Kidney (tissue), 22 donors: ENCODE measurements at places on chromosomes 16 and 17.

GRCh38 chr16:49519008-49519656 lies 145.5 kb downstream of the C16orf78 start:
- no peak for DNase-seq

GRCh38 chr16:29146266-29146665 lies 161.4 kb downstream of the LAT start:
- DNase-seq, result no peak

GRCh38 chr17:61337290-61337689 lies 62.4 kb upstream of the TBX2 start:
- DNase-seq, result peak; percentile 45

DNA sequence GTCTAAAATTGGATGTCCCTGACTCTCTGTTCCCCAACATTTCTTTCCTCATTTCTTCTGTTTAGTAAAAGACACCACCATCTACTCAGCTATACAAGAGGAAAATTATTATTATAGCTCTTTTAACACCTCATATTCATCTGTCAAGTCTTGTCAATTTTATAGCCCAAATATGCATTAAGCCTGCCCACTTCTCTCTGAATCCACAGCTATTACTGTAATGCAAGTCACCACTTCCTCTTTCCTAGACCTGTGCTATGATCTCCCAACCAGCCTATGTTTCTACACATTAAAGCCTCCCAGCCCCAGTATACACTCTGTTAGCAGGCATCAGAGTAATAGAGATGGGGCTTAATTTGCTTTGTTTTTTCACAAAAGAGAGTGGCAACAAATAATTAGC lies 252.9 kb downstream of the GRIN2A start:
- DNase-seq, result no peak

- peak; percentile 81 for DNase-seq
Observed at GRCh38 chr16:85300406-85300968, 188.2 kb upstream of the CIBAR2 start.

DNA sequence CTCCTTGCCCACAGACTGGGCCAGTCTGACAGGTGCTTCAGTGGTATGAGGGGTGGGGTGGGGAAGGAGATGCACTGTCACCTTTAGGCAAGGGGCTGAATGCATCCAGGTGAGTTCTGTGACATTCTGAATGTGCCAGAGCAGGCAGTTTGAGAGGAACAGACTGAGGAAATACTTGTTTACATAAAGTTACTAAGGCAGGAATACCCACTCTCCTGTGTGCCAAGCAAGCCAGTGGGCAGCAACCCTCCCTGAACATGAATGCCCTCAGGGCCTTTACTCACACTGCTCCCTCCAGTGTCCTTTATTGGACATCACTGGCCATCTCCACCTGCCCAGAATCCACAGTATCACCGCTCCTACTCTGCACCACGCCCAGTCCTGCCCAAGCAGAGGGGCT lies 33.1 kb upstream of the ULK2 start:
- DNase-seq, result no peak

DNA sequence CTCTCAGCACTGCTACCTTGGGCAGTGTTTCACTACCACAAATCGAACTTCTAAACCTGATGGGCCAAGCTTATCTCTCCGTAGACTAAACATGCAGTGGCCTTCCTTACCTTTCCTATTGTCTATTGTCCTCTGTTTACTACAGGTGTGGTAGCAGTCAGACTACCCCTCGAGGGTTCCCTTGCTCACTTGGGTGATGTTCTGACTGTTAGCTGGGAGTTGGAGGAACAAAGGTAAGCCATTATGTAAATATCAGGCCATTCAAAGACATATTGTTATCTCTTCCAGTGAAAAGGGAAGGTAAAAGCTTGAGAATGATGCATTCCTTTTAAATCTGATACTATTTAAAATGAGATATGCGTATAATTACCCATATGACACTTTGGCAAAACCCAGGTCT lies 828.3 kb upstream of the EEF2KMT start:
- DNase-seq, result no peak

- peak; percentile 10 for DNase-seq
Observed at GRCh38 chr16:68884401-68884800, 41.1 kb downstream of the TANGO6 start.

DNA sequence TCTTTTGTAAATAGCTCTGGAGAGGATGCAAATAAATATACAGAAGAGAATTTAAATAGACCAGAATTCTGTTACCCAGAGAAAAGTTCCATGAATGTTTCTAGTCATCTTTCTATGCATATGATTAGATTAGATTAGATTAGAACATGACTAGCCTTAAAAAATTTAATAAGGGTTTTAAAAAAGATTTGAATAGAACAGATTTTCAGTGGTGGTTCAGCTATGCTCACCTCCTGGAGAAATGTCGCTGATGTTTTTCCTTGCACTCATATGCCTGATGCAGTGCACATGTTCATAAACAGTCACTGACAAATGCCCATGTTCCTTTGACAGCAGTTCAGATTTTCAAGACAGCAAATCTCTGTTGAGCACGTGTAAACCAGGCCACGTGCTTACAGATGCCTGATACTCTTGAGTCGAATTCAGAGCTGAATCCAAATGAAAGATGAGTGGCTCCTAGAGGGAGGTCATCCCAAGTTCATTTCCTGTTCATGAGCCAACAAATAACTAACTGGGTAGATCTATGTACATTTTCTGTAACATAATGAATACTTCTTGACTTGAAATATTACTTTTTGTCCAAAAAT lies 19.9 kb upstream of the RAB11FIP4 start:
- DNase-seq, result peak; percentile 23

GRCh38 chr17:32124985-32125847 lies 17.1 kb upstream of the RHOT1 start:
- no peak for DNase-seq

- DNase-seq, result peak; percentile 96
Observed at GRCh38 chr17:50638966-50639713, 4.5 kb downstream of the ABCC3 start.

GRCh38 chr16:47008612-47009011 lies 35.1 kb upstream of the DNAJA2 start:
- no peak for DNase-seq

- no peak for DNase-seq
Observed at GRCh38 chr16:27390151-27390550, 11.8 kb upstream of the IL21R start.

DNA sequence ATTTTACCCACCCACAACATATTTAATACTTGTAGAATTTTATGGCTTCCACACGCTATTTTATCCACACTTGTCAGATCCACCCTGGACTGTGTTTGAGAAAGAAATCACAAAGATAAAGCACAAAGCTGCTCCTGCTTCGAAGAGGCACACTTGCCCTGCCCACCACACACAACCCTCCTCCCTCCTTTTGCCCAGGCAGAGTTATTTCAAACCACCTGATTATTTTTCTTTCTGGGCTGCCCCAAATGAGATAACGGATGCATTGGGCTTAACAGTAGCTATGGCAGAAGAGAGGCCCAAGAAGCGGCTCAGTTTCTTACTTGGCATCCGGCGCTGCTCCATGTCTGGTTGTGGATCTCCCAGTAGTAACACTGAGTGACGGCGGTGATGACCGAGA lies 27.2 kb downstream of the PKD1L3 start:
- DNase-seq, result no peak

GRCh38 chr16:17166095-17166494 lies 304.7 kb downstream of the XYLT1 start:
- no peak for DNase-seq

- no peak for DNase-seq
Observed at GRCh38 chr16:1950047-1950446, 4.4 kb downstream of the RPL3L start.

GRCh38 chr16:80503107-80503506 lies 37.7 kb upstream of the DYNLRB2 start:
- DNase-seq, result no peak

- no peak for DNase-seq
Observed at GRCh38 chr16:48556913-48557351, 53.0 kb downstream of the N4BP1 start.

DNA sequence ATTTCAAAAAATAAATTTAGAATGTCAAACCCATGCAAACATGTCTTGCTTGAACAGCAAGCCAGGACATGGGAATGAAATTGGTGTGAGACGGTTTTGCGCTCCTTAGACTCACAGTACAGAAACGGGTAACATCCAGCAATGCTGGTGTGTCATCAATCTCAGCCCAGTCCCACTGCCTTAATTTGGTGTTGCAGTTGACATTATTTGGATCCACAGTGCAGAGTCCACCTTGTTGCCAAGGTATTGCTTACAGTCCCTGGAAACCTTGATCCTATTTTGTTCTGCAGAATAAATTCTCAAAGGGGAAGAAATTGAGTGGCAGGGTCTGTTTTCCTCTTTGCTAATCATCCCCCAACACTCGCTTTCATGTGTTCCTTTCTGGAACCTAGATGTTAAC lies 311.6 kb upstream of the MON1B start:
- no peak for DNase-seq

- no peak for DNase-seq
Observed at GRCh38 chr17:67995570-67996263, 552 bp downstream of the C17orf58 start.

DNA sequence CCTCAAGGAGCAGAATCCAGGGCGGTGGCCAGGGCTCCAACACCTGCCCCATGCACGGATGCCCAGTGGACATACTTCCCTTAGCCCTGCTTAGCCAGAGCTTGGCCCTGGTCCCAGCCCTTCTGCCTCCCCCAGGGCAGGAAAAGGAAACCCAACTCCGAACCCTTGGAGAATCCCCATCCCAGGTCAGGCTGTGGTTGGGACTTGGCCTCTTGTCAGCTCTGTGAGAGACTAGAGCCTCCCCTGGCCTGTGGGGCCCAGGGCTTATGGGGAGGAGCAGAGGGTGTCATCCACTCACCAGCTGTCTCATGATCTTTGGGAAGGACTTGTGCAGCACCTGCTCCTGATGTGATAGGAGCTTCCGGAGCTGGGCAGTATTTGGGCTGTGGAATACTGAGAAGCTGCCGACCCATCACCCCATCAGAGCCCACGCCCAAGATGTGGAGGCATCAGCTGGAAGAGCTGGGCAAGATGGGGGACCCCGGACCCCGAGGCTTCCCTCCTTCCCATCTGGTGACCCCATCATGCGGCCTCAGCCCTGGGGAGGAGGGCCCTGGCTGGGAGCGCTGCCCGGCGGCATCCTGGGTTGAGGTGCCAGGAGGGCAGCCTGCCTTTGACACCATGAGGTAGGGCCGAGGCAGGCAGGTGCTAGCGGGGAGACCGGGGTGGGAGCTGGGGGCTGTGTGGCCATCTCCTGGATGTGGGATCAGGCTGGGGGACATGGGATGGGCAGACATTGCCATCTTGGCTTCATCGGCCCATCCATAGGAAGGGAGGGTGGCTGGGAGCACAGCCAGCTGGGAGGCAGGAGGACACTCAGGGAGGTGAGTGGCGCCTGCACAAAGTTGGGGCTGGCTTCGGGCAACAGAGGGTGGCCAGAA lies 45.1 kb downstream of the TNFRSF13B start:
- DNase-seq, result peak; percentile 41

DNA sequence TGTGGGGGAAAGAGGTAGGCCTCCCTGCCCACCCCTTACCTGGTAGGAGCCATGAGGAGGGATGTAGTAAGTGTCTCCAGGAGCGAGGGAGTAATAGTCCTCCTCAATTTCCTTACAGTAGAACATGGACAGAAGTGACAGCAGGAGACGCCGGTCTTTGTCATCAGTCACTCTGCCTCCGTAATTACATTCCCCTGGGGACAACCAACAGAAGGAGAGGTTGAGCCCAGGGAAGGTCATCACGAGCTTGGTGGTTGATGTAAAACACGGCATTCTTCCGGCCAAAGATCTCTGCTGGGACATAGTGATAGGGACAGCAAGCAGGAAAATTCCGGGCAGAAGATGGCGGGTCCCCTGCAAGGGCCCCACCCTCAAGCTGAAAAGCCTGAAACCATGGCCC lies 47.9 kb downstream of the LYRM1 start:
- no peak for DNase-seq

- DNase-seq, result no peak
Observed at GRCh38 chr17:74089869-74090464, 113.5 kb upstream of the RPL38 start.

GRCh38 chr16:49889725-49890397 lies 33.9 kb upstream of the ZNF423 start:
- DNase-seq, result no peak

DNA sequence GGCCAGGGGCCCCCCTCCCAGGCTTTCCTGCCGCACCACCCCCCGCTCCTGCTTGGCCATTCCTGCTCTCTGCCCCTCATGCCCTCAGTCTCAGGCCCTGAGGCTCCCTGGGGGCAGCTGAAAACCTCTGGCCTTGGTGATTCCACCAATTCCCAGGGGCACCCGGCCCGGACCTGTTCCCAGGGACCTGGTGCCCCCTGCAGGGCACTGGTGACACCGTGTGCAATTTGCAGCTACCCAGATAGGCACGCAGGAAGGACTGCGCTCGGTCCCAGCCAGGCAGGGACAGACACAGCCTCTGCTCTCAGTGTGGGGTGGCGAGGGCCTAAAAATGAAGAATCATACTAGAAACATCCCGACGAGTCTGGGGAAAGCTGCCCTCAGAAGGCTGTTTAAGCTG lies 13.4 kb downstream of the WFDC1 start:
- DNase-seq, result peak; percentile 73

DNA sequence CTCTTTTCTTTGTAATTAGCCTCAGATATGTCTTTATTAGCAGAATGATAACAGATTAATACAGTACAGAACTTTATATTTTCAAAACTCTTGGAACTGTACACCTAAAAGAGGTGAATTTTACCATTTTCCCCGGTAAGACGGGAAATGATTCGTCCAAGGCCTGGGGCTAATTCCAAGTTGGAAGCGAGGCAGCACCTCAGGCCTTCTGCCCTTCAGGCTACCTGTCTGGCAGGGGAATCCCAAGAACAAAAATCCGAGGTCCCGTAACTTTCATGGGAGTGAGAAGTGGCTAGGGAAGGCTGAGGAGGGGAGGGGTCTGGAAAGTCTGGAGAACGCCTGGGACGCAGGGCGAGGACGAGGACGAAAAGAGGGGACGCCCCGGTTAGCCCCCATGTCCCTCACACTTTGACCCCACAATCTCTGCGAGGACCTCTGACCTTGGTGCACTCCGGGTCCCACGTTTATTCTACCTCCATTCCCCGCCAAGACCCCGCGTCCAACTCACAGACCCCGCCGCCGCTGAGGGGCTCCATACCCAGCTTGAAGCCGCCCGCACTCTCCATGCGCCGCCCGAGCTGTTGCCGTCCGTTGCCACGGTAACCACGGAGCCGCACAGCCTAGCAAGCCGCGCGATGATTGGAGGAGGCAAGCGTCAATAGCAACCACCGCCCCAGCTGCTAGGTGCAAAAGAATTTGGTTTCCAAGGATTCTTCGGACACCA lies at the start of gene HYDIN:
TSS of gene HYDIN (minus strand) at position 601 of the 724 bp plus-strand sequence. CDS start 43,827 bp downstream, outside the sequence.
- DNase-seq, result peak; percentile 91
